Activated naive CD4-positive, alpha-beta T cell treated with anti-CD3 and anti-CD28 coated beads, Interleukin-2, amount 10 ng/mL, durations not matched to agents 7 days and 5 days (primary cell): ENCODE measurements at places on chromosomes 7 and 10.

GRCh38 chr10:62264702-62265436, 3.8 kb downstream of the RTKN2 start:
- no peak for DNase-seq

- no peak for DNase-seq
Observed at GRCh38 chr7:105493923-105494315, 28.2 kb downstream of the PUS7 start.

DNA sequence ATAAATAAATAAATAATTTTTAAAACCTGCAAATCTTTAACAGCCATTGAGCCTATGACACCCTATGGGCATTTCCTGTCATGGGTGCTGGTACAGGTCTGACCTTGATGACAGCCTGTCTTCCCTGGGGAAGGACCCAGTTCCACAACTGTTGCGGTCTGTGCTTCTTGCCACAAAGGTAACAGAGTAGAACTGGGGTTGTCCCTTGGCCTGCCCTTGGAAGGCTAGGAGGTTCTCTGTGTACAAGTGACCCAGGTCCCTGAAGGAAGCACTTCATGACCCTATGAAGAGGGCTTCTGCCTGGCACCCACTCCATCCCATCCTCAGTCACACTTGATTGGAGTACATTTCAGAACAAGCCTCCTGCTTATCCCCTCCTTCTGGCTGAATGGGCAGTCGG, 66.9 kb downstream of the OGDH start:
- no peak for DNase-seq

DNA sequence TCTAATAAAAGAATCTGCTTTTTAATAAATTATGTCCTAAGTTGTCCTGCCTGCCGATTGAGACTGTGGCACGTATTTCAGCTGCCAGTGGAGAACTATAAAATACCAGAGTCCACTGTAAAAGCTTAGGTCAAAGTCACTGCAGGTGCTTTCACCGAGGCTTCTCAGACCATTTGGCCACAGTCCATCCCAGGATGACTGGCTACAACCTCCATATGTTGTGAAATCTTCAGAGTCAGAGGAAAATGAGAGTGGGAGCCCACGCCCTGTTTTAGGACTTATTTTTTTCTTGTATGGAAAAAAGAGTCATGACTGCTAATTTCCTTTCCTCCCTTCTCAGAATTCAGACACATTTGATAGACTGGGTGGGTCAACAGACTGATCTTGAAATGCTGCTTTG, 182.9 kb downstream of the ANK3 start:
- no peak for DNase-seq

DNA sequence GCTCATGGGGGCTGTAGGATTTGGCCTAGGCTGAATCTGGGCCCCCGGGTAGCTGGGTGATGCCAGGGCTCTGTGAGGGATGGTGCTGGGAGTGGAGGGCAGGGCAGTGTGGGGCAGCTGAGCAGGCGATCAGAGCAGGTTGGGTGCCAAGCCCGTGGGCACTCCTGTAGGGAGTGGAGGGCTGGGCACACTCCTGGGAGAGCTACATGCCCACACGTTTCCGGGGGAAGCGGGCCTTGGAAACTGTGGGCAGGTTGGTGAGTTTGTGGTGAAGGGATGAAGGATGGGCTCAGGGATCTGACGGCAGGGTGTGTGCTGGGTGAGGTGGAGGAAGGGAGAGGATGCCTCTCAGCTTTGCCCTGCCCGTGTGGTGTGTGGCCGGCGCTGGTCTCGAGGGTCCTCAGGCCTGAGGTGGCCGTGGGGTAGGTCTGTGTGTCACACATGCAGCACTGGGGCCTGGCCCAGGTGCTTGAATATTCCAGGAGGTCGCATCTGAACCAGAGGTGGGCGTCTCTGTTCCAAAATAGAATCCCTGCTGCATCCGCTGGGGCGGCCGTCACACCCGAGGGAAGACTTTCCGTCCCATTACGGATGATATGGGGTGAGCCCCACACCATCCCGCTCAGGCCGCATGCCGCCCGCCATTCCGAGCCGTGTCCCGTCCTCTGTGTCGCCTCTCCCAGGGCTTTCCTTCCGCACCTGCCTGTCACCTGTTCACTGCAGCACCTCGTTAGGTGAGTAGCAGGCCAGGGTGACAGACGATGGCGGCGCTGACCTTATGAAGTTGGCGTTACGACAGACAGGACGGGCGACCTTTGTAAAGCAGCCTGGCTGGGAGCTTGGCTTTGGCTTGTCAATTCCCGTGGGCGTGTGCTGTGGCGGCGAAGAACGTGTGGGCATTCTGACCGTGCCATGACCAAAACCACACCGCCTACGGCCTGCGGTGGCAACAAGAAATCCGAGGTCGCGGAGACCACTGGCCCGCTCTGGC, 143.6 kb downstream of the ACTR3B start:
- DNase-seq = no peak

DNA sequence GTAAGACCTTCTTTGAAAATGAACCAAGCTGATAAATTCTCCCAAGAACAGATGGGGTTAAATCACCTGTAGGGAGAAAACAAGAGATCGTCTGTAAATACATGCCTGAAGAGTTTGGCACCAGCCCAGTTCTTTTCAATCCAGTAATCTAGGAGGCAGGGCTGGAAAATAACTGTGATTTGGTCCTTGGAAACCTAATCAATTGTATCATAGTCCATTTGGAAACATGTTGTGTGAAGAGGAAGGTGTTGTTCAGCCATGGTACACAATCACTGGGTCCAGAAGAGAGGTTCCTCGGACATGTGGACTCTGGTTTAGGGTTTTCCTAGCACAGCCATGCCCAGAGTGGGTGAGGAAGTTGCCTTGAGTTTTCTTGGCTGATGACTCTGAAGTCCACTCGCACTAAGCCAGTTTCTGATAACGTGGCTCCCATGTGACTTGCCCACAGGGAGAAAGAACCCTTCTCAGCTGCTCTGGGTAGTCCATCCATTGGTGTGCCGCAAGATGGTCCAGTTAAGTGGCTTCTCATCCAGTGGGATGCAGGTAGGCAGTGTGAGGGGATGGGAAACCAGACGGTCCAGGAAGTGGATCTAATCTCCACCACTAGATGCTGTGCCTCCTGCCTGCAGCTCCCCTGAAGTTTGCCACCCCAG, 5.1 kb downstream of the BLNK start:
- no peak for DNase-seq

DNA sequence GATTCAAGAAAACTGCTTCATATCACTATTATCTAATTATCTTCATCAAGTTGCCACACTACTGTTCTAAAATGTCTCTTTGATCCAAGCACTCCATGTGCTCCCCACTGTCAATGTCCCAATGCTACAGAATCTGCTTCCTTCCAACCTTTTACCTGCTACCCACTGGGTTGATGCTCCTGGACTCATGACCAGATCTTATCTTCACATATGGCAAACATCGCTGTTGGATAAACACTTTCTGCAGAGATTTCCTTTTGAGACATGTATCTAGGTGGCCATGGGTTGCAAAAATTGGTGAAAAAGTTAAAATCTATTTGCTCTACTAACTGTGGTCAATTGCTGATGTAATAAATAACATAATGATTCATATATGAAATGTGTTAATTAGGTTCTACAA, 24.5 kb upstream of the SEMA3C start:
- DNase-seq = no peak

GRCh38 chr7:95391761-95392160, 4.4 kb downstream of the PON3 start:
- DNase-seq = no peak

- no peak for DNase-seq
Observed at GRCh38 chr10:93268021-93268420, 194.3 kb downstream of the CYP26A1 start.

DNA sequence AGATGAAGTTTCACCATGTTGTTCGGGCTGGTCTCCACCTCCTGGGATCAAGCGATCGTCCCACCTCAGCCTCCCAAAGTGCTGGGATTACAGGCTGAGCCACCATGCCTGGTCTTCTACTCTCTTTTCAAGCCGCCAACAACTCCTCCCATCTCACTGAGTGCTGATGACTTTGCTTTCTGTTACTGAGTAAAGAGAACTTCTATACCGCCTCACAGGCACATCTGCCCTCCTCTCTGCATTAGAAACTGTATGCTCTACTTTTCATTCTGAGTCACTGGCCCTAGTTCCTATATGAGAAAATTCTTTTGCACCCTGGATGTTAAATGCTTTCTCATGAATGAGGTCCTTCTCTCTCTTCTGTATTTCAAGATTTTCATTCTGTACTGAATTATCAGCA, 2.2 kb upstream of the ZNF239 start:
- DNase-seq = no peak

- DNase-seq = no peak
Observed at GRCh38 chr10:44326474-44327030, 58.3 kb downstream of the CXCL12 start.

DNA sequence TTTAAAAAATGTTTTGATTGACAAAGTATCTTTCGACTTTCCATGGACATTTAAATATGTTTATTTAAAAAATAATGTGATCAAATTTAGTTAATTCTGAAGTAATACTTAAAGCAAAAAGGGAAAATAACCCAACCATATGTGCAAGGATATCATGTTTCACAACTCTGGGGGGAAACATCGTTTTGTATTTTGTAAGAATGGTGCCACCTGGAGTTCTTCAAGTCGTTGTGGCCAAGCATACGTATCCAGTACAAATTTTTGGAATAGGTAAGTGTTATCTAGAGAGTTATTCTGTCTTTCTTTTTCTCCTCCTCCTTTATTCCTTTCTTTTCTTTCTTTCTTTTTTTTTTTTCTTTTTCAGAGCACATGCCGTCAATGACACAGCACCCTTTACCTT, 176.2 kb upstream of the CSTF2T start:
- DNase-seq = no peak

DNA sequence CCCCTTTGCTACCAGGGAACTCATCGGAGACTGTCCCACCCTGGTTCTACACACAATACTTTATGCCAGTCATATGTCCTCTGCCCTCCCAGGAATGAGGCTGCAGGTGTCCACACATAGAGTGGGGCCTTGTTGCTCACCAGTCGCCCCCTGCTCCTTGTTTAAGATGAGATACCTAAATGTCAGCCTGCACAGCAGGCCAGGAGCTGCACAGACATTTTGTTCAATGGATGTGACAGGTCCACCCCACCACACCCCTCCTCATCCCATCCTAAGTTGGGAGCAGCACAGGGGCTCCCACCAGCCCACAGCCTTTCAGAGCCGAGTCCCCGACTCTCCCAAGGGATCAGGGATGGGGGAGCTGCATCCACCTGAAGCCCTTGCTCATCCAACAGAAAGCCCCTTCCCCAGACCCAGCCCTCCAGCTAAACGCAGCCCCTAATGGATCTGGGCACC, 6.2 kb upstream of the GRID1 start:
- DNase-seq = no peak

GRCh38 chr7:1106793-1107421, 19.0 kb downstream of the GPER1 start:
- no peak for DNase-seq

- no peak for DNase-seq
Observed at GRCh38 chr10:49050366-49050765, 65.0 kb downstream of the VSTM4 start.

- DNase-seq = no peak
Observed at GRCh38 chr7:117010375-117011133, 57.3 kb downstream of the ST7 start.

GRCh38 chr7:72492461-72493065, 80.4 kb upstream of the CALN1 start:
- DNase-seq = no peak

GRCh38 chr10:130463104-130463875, 327.1 kb downstream of the GLRX3 start:
- no peak for DNase-seq

GRCh38 chr10:94155722-94156271, 162.1 kb downstream of the PLCE1 start:
- no peak for DNase-seq

- peak; percentile 55 for DNase-seq
Observed at GRCh38 chr10:123135415-123136141, at the start of gene HMX3. TSS of gene HMX3 (plus strand) at chr10:123135970. CDS start at chr10:123136051, 81 bp downstream.

GRCh38 chr7:137753948-137754851, 92.6 kb downstream of the DGKI start:
- no peak for DNase-seq

GRCh38 chr7:99693427-99694200, 13.8 kb upstream of the CYP3A5 start:
- peak; percentile 28 for DNase-seq

DNA sequence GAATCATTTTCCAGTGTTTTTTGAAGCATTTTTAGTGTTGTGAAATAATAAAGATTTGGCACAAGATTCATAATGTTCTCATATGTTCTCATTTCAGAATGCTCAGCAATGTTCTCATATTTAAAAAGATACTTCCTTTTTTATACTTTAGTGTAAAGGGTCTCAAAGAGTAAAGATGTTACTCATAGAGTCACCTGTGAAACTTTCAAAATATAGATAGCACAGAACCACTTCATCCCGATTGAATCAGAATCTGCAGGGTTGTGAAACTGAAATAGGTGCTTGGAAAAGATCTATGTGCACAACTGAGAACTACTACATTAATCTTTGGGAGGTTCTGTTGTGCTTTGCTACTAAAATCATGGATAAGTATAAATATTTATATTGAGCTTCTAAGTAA, 144.7 kb downstream of the MDFIC start:
- no peak for DNase-seq

- DNase-seq = no peak
Observed at GRCh38 chr7:14339861-14340260, 350.4 kb upstream of the ETV1 start.

DNA sequence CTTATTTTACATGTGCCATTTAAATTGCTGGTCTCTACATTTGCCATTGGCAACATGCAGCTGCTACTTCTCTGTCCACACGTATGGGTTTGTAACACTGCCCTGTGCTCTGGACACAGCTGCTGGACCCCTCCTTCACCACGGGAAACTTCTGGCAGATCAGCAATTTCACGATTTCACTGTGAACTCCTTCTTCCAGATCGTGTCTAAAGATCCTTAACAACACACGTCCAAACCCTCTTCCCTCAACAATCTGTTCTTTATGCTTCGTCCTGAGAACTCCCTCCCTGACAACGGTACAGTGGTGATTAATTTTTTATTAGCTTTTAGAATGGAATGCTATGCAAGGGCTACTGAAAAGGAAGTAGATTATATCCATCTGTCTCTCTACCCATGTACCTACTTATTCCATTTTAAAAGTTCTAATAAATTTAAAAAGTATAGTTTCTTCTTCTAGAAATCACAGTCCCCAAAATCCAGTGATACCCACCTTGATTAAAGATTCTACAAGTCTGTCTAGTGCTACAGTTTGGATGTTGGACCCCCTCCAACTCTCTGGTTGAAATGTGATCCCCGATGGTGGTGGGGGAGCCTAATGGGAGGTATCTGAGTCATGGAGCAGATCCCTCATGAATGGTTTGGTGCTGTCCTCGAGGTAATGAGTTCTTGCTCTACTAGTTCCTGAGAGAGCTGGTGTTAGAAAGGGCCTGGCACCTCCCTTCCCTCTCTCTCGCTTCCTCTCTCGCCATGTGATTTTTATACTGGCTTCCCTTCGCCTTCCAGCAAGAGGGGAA, 81.0 kb downstream of the KIAA1549 start:
- no peak for DNase-seq

GRCh38 chr10:122343936-122344335, 30.6 kb upstream of the PLEKHA1 start:
- no peak for DNase-seq

GRCh38 chr7:137652721-137653120, 194.1 kb downstream of the DGKI start:
- DNase-seq = no peak
